ENCODE measurements at places on chromosomes 11 and 22.

DNA sequence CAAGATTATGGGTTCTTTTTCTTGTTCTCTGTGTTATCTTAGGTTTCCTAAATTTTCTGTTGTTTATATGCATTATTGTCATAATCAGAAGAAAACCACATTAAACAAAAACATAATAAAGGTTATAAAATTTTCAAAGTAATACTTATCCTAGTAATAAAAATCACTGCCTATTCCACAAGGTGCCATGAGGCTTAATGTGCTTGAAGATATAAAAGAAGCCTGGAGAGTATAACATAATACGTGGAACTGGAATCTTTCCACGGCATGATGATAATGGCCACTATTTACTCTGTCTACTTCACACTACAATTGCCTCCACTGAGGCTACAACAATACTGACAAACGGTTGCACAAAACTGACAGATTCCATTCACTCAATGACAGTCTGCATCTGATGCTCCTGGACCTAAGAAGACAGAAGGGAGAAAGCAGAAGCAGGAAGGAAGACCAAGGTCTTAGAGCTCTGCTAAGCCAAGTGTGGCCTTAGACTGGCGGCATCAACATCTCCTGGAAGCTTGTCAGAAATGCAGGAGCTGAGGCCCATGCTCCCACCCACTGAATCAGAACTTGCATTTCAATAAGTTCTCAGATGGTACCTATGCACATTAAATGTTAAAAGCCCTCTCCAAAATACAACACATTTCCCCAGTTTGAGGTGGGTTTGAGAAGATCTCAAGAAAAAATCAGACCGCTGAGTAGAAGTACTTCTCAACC is 13.1 kb downstream of the TENM4 start:
- no peak for DNase-seq

DNA sequence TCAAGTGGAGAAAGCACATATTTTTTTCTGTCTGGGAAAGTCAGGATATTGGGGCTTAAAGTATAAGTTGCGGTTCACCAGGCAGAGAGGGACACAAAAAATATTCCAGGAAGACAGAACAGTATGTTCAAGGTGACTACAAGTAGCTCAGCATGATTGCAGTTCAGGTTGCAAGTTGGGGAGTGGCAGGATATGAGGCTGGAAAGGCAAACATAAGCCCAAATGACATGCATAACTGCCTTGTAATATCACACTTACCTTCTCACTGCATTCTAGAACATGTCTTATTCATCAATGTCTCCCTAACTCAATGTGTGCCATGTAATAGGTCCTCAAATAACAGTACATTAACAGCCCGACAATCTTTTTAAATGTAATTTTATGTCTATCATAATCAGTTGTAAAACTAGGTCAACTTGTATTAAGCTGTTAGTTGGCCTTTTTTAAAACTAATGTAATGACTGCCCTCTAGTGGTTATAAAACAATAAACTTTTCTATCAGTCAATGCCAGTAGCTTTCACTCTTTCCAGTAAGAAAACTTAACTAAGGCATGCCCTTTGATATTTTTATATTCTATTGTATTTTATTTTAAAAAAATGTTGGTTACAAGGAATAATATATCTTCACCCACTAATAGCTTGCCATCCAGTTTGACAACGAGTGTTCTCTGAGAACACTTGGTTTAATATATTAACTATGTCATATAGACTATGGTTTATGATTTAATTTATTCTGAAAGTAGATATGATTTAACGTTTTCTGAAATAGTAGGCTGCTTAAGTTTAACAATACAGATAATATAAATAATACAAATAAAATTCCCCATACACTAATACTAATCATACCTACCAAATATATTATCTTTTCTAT is 39.4 kb upstream of the CFAP300 start:
- no peak for DNase-seq

DNA sequence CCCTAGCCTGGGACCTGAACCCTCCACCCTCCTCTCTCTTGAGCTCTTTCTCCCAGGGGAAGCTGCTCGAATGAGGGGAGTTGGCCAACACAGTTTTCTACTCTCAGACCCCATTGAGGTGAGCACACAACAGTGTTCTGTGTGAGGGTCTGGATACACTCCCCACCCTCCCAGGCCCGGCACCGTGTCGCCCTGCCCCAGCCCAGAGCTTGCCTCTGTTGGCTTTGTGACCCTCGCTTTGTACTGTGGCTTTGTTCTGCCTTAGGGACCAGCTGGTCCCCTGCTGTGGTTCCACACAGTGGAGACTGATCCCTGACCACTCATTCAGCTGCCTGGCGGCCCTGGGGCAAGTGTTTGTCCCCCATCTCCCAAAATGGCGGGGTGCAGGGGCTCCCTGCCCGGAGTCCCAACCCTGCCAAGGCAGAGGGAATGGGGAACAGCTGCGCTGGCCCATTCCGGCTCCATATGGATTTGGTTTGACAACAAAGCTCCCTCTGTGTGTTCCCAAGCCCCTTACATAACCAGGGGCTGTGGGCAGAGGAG is 8.3 kb downstream of the ST3GAL4 start:
- no peak for DNase-seq

GRCh38 chr11:118735203-118735602 is 55.8 kb upstream of the TREH start:
- DNase-seq: no peak

GRCh38 chr11:11400635-11401232 is 47.7 kb upstream of the CSNK2A3 start:
- no peak for DNase-seq

DNA sequence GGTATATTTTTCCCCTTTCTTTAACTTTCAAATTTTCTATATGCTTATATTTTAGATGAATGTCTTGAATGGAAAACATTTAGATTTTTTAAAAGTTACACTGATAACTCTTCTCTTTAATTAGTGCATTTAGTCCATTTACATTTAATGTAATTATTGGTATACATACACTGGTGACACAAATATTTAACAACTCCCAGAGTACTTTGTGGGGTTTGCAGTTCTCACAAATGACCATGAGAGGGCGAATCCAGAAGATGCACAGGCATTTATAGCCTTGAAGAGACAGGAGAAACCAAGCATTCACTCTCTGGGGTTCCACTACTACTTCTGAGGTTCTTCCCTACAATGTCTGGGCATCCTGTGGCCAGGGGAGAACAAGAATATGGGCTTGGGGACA is 125.1 kb downstream of the TIMP3 start:
- DNase-seq: no peak

GRCh38 chr11:127620671-127621070 is 620.1 kb upstream of the KIRREL3 start:
- DNase-seq: no peak

DNA sequence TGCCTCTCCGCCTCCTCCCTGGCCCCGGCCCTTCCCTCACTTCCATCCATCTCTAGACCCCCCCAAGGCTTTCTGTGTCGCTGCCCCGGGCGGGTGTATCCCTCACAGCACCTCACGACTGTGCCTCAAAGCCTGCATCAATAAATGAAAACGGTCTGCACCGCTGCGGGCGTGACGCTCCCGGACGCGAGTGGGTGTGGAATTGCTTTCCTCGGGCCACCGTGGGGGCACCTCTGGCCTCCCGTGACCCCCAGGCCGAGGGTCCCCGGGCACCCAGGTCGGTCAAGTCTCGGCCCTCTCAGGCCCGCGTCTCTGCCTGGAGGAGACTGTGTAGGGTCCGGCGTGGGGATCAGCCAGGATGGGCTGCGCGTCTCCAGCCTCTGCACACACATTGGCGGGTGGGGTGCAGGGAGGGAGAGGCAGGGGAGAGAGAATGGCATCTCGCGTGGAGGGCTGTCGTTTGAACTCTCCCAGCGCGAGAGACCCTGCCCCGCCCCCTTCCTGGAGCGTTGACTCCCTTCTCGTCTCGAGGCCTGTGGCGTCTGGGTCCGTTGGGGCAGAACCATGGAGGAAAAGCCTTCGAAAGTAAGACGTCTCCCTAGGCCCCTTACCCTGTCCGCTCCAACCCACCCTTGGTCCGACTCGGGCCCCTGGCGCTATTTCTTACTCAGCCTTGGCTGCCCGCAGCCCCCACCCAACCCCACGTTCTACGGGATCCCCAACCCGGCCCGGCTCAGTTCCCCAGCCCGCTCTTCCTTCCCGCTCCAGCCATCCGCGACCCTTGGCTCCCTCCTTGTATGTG is at the start of gene CATSPERZ:
CATSPERZ (plus strand) TSS at position 512 of the 802 bp plus-strand sequence; CDS start at position 565, 53 bp downstream.
- no peak for DNase-seq

DNA sequence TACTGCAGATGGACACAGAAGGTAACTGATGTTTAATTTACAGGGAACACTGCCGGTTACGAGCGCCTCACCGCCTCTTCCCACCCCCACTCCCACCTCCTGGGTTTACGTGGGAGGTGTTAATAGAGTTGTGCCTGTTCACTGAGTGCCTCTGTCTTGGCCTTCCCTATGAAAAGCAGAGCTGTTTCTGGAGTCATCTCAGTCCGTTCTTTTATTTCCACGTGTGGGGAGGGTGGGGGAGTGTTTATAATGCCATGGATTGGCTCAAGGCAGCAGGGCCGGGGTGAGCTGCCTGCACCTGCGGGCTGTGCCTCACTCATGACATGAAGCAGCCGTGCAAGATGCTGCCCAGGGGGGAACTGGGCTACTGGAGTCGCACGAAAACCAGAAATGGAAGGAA is 322.7 kb downstream of the CADM1 start:
- no peak for DNase-seq

DNA sequence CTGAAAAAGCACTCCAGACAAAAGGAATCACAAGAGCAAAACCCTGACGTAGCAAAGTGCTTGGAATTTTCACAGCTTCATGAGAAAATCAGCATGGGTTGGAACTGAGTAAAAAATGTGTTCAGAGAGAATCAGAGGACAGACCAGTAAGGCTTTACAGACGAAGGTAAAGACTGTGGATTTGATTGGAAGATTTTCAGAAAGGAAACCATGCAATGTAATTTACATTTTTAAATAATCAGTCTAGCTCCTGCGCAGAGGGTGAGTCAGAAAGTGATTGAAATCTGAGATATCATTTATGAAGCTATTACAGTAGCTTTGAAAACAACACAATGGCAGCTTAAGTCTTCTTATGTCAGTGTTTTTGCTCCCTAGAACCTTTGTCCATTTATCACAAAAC is 1122.3 kb downstream of the LRRC4C start:
- no peak for DNase-seq

DNA sequence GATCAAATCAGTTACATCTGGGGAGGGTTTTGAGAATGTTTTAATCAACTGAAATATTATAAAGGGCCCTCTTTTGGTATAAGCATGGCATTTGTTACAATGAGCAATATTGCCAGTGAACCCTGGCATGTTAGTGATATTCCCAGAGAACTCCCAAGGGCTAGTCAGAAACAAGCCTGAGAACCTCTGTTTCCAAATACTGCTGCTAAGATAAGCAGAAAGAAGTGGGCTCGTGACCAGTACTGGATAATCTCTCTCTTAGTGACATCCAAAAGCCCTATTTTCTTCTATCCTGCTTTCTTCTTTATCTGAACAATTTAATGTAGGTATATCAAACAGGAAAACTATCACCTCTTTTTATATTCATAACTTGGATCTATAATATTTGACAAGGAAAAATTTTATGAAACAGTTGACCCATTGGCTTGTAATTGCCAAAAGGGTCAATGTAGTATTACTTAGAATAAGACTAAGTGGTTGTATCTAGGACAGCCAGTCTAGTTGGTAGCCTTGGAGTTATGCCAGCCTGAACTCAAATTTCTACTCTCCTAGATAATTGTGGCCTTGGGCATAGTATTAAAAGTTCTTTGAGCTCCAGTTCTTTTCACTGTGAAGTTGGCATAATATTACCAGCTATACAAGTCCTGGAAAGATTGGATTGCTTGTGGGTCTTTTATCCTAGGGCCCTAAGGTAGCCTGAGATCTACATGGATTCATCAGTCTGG is 15.7 kb downstream of the CAT start:
- no peak for DNase-seq

Data from activated CD8-positive, alpha-beta memory T cell treated with anti-CD3 and anti-CD28 coated beads for 1 hour (primary cell).